Choroid plexus epithelial cell (primary cell): ENCODE measurements at places on chromosomes 11 and 22.

DNA sequence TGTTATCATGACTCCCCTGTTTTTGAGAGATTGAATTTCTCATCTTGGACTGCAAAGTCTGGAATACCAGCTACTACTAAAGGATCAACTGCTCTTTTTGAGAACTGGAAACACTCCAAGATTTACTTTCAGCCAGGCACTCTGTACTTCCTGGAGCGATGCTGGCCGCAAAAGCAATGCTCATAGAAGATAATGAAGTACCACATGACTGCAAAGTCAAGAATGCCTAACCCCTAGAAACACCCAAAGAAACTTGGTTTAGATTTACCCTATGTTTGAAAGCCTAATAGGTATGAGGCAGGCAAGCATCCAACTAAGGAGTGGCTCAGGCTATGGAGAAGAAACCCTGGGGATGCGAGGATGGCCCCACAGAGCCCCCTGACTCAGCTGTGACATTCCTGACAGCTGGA lies 47.7 kb upstream of the ARHGAP20 start:
- DNase-seq = peak; percentile 95

DNA sequence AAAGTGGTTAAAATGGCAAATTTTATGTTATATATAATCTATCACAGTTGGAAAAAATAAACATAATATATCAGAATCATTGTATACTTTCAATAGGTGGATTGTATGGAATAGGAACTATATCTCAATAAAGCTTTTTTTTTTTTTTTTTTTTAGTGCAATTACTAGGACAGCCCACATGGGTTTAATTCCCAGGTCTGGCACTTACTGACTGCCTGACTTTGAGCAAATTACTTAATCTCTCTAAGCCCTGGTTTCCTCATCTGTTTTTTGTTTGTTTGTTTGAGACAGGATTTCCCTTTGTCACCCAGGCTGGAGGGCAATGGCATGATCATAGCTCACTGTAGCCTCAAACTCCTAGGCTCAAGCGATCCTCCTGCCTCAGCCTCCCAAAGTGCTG lies 26.1 kb upstream of the BAIAP2L2 start:
- DNase-seq = peak; percentile 10

GRCh38 chr11:103016031-103016430 lies 60.5 kb upstream of the MMP13 start:
- DNase-seq = no peak

- DNase-seq = no peak
These were observed 61.2 kb upstream of the CLTCL1 start for GRCh38 chr22:19352766-19353165.

DNA sequence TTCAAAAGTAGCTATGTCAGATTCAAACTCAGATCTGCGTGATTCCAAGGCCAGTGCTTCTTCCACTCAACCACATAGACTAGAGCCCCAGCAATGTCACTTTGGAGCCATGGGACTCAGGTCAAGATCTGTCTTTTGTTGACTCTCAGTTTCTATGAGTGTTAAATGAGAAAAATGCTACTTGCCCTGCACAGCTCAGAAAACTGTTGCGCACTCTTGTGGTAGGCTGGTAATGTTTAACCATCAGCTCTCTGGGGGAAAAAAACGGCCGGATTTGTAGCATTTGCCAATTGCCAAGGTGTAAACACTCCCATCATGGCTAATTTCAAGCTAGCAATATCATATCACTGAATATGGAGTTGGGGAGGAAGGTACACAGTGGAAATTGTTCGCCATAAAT lies 328.1 kb upstream of the SYN3 start:
- no peak for DNase-seq

DNA sequence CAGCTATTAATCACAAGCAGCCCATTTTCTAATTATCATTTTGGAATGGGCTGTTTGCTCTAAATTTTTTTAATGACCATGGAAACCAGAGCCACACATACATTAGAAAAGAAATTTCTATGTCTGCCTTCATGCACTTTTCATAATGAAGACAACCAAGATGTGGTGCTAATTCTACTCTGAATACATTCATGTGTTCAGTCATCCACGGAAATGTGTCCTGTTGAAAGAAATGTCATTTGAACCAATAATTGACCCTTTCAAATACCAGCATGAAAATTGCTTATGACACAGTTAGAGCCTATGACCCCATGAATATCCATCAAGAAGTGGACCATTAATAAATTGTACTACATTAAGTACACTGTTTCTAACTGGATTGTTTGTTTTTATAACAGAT lies 99.7 kb upstream of the KCNA4 start:
- DNase-seq = no peak

GRCh38 chr22:23773483-23774113 lies 949 bp downstream of the MMP11 start:
- no peak for DNase-seq

- DNase-seq = no peak
These were observed 1328.7 kb downstream of the TBC1D22A start for GRCh38 chr22:48091060-48091650.

- DNase-seq = peak; percentile 81
These were observed 49.3 kb downstream of the ME3 start for GRCh38 chr11:86623041-86623621.

DNA sequence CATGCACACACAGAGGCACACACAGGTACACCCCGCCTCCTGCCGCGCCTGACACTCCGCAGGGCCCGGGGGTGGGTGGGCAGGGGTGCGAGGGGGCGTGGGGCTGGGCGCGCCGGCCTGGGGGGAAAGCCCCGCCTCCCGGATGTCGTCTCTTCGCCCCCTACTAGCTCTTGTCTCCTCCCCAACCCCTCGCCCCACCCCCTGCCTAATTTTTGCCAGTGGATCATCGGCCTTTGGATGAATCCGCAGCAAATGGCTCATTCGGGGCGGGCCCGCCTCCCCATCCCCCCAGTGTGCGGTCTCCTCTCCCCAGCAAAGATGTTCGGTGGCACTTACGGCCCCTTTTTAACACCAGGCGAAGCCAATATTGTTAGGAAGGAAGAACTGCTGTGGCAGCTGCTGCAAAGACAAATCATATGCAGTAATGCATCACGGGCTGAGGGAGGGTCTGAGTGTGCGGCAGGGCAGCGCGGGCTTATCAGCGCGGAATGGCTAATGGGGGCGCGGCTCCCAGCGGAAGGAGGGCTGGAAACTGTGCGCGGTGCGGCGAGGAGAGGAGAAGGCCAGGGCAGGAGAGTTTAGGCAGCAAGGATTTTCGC lies 13.4 kb upstream of the NECTIN1 start:
- no peak for DNase-seq

DNA sequence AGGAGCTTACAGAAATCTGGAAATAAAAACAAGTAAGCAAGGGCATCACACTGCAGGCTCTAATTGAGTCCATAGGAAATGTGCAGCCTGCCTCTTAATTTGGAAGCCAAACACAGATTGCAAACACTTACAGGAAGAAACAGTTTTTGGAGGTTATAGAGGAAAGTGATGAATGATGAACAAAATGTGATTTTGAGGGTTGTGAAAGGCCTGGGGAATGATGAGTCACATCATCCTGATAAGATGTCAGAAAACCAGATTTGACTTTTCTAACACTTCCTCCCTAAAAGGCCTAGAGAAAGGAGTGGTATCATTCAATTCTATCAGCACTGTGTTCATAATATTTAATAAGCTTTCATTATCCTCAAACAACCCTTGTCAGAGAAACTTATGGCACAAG lies 96.6 kb upstream of the POU2AF2 start:
- peak; percentile 40 for DNase-seq

GRCh38 chr11:18844753-18845367 lies 53.3 kb upstream of the PTPN5 start:
- DNase-seq = peak; percentile 72

DNA sequence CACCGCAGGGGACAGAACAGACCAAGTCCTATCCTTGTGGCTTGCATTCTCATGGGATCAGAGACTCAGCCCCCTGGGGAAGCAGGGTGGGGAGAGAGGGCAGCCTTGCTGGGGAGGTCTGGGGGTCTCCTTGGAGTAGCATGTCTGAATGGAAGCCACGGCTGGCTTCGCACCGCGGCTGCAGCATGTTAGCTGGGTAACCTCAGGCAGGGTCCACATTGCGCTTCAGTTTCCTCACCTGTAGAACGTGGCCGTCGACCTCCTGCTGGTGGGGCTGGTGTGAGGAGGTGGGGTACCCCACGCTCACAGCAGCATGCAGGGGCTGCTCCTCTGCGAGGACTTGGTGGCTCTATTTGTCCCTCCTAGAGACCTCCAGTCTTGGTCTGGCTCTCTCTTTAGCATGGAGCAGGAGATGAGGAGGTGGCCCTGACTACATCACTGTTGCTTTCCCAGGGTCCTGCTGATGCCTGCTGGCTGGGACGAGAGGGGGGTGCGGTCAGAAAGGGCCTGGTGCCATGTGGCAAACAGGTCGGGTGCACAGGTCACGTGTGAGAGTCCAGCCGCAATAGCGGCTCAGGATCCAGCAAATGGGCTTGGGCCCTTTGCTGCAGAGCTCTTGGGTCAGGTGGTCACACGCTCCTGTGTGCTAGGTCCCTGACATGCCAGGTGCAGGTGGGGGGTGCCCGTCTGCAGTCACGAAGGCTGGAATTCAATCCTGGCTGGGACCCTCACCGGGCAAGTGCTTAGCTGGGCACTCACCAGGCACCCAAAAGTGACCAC lies 35.4 kb upstream of the SMIM38 start:
- no peak for DNase-seq

DNA sequence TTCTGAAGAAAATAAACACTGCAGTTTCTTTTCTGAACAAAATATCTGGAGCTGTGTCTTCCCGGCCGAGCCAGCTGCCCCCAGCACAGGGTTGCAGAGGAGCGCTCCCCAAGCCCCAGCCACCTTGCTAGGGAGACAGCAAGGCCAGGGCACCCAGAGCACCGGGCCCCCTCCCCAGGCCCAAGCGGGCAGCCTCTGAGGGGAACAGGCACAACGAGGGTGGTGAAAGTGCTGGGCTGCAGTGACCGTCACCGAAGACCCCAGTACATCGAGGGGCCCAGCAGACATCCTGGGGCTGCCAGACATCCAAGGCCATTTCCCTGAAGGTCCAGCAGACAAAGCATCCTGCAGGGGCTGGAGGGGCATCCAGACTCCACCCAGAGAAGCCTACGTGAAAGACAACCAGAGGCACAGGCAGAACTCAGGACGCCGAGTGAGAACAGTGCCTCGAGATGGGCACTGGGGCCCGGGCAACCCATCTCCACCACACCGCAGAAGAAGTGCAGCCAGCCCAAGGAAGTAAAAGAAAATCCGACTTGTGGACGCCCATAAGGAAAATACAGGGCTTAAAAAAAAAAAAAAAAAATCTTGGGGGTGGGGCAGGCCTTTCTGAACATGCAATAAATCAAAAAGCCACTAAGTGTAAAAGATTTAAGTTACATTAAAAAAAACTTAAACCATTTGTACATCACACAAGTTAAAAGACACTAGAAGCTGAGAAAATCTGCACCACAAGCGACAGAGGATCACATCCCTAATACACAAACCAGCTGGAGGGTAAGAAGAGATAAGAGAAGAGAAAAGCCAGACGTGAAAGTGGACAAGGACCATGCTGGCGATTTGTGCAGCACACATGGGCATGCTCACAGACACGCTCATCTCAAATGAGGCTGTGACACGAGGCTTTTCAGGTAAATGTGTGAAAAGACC lies 36.0 kb upstream of the COMT start:
- no peak for DNase-seq

DNA sequence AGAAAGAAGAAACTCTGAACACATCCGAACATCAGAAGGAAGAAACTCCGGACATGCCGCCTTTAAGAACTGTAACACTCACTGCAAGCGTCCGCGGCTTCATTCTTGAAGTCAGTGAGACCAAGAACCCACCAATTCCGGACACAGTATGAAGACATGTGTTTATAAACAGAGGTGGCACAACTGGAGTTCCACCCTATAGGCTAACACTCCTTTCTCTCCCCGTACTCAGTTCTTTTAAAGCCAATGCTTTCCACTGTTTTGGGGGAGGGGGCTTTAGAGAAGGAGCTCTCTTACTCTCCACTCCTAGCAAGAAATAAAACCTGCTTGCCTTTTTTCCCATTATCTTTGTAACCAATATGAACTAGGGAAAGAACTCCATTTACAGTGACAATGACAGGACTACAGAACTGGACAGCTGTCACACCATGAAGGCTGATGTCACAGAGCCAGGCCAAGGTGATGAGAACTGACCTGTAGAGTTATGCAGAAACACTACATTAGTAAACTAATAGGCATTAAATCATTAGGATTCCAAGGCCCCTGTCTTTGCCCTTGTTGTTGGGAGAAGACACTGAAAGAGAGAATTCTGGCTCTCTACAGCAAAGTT lies 733 bp downstream of the TRIM5 start:
- DNase-seq = peak; percentile 12

DNA sequence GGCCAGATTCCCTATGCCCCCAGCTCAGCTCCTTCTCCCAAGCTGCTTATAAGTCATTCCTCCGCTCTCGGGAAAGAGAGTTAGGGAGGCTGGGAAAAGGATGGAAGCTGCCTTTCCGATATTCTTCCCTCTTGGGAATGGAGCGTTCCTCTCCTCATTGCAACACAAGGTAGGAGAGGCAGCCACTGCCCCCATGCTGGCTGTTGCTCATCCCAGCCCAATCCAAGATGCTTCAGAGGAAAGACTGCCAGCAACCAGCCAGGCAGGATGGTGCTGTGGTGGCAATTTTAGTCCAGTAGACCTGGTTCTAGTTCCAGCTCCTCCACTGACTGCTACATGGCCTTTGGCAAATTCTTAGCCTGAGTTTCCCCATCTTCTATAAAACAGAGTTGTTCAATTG lies 13.7 kb upstream of the C11orf96 start:
- no peak for DNase-seq

DNA sequence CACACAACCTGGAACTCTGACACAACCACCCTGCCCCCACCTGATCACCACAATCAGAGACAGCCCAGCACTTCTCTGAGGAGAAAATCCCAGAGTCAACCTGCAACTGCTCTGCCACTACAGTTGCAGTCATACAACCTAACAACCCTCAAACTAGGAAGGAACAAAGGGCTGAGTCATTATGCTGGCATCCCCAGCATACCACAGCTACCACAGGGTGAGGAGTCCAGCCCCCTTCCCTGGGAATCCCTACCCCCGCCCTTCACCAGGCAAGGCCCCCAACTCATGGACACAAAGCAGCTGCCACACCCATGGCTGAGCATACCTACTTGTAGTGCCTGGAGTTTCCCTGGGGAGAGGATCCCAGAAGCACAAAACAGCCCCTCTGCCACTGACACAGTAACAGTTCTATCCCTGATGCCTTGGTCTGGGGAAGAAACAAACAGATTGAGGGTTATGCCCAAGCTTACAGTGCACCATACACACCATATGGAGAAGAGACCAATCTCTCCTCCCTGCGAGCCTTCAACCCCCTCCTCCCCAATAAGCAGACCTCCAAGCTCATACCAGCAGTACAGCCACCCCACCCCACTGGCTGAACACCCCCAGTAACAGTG lies 68.5 kb upstream of the C11orf58 start:
- DNase-seq = peak; percentile 5

DNA sequence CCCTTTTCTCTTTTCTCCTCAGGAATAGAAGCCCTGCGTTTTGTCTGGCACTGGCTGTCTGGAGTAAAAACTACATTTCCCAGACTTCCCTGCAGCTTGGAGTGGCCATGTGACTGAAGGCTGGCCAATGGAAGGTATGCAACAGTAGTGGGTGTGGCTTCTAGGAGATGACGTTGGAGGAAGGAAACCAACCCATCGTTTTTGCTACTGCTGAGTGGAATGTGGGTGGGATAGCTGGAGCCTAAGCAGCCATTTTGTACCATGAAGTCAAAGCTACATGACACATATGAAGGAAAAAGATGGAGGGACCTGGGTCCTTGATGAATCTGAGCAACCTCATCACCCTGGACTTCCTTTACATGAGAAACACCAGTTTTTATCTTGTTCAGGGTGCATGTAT lies 19.6 kb downstream of the FGF3 start:
- peak; percentile 50 for DNase-seq
